ENCODE measurements at places on chromosomes 13 and 19.
A peak's percentile ranks its signal among the peaks of the same experiment; 100 is the strongest.

DNA sequence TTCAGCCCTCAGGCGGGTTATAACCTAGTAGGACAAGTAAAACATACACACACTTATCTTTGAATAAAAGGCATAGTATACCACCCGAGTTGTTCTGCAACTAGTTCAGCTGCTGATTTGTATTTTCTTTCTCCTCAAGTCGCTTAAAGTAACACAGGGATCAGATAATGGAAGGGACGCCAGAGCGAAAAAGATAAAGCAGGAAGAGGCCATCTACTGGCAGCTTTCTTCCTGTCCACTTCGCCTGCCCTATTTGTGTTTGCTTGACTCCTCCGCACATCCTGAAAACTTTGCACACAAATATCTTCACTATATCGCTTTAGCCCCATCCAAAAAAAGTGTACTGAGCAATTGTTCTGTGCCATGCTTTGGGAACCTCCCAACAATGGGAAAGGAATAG, 238.0 kb upstream of the SOX21 start:
- DNase-seq = no peak

- no peak for DNase-seq
These were observed 242.6 kb upstream of the RFC3 start for GRCh38 chr13:33575378-33575777.

GRCh38 chr13:32019612-32020233, 11.9 kb upstream of the FRY start:
- peak; percentile 24 for DNase-seq

DNA sequence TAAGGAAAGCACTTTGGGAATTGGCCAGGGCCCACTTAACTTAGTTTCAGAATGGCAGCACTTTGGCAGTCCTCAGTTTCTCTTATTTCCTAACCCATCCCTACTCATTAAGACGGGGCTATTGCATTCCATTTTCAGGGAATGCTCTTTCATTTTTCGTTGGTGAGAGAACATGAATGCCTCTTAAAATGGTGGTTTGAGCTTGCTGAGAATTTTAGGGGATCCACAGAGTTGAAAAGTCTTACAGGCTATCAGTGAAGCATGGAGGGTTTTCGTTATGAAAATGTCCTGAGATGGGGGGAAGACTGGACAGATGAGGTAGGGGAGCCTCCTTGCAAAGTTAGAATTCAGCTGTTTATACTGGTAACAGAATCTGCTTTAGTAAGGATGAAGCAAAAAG, 71.4 kb downstream of the LRCH1 start:
- DNase-seq = no peak

- DNase-seq = no peak
These were observed 23.1 kb downstream of the TBC1D4 start for GRCh38 chr13:75458696-75459422.

- DNase-seq = no peak
These were observed 2.4 kb downstream of the CD33 start for GRCh38 chr19:51227326-51227725.

- DNase-seq = no peak
These were observed 275.3 kb downstream of the KCTD12 start for GRCh38 chr13:76610819-76611415.

- no peak for DNase-seq
These were observed 79.4 kb downstream of the DPF1 start for GRCh38 chr19:38144667-38145066.

DNA sequence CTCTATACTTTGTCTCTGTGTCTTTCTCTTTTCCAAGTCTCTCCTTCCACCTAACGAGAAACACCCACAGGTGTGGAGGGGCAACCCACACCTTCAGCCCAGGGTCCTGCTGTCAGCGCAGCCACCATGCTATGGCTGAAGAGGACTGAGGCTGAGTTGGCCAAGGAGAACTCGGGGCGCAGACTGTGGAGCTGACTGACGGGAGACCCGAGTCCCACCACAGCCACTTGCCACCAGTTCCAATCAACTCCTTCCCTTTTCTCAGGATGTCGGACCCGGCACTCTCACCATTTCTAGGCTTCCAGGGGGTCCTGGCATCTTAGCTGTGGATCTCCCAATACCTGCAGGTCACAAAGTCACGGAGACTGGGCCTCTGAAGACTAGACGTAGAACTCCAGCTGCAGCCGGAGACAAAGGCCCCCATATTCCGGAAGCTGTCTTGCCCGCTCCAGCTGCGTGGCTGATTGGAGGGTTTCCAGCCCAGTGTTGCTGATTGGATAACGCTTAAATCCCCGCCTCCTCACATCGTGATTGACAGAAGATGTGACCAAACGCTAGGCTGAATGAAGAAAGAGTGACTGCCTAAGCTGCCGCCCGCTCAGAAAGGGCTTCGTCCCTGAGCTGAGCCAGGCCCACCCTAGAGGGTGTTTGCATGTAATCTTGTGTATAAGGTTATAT, 63.6 kb downstream of the ZNF429 start:
- peak; percentile 97 for DNase-seq

- no peak for DNase-seq
These were observed 27.2 kb downstream of the ATP4B start for GRCh38 chr13:113630804-113631203.

DNA sequence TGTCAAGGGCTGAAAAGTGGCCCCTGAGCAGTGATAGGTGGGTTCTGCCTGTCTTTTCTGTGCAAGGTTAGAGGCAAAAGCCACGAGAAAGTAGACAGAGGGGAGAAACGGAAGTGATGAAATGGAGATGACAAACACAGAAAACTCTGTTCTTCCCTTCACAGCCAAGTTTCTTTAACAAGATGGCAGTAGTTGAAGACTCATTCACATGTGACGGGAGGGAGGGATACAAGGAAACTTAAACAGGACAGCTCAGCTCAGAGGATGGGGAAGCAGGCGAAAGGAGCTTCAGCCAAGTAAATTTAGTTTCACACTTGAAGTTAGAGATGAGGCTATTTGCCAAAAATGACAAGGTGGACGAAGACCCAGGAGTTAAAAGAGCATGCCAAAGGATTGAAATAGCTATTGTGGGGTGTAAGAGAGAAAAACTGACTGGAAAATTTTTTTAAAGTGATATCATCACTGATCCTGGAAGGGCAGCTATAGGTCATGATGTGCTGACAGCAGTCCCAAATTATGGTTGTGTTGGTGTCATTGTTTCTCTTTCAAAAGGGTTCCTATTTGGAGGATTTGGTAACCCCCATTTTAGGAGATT, 347.9 kb downstream of the EFNB2 start:
- no peak for DNase-seq

GRCh38 chr13:113853518-113854237, 10.2 kb downstream of the GAS6 start:
- DNase-seq = no peak

DNA sequence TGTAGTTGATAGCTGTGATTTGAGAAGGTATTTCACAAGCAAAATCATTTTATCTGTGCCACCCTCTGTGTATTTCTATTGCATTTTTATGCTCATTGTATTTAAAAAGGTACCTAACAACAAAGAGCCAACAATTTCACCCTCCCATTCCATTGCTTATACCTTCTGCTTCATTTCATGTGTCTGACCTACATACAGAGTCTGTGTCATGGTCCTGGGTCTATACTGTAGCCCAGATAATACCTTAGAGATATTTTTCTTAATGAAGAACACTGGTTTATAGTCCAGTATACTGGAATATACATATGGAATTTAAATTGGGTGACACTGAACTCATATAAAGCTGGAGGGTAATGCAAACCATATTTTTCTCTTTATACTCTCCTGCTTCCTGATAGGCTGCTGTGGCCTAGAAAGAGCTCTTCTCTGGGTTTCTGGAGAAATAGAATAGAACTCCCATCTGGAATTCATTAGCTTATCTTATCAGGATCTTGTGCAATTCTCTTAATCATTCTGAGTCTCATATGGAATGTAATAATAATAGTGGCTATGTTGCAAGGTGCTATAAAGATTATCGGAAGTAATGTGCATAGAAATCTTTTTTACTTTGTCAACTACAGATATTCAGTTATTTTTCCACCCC, 31.8 kb upstream of the SPART start:
- DNase-seq = no peak

DNA sequence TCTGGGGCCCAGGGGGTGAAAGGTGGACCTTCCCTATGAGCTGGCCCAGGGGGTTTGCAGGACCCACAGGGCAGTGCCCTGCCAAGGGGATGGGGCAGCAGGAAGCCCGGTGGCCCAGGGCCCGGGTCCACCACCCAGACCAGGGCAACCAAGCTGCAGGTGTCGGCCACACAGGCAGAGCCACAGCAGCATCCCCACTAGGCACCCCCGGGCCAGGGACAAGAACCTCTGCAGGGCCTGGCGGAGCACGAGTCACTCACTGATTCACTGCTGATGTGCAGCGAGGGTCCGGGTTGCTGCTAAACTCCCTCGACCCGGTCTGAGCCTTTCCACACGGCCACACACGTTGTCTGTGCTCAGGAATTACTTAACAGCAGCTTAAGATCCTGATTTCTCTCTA, 8.8 kb downstream of the FZR1 start:
- DNase-seq = no peak

- no peak for DNase-seq
These were observed 487.8 kb downstream of the KCTD12 start for GRCh38 chr13:76398425-76398824.

DNA sequence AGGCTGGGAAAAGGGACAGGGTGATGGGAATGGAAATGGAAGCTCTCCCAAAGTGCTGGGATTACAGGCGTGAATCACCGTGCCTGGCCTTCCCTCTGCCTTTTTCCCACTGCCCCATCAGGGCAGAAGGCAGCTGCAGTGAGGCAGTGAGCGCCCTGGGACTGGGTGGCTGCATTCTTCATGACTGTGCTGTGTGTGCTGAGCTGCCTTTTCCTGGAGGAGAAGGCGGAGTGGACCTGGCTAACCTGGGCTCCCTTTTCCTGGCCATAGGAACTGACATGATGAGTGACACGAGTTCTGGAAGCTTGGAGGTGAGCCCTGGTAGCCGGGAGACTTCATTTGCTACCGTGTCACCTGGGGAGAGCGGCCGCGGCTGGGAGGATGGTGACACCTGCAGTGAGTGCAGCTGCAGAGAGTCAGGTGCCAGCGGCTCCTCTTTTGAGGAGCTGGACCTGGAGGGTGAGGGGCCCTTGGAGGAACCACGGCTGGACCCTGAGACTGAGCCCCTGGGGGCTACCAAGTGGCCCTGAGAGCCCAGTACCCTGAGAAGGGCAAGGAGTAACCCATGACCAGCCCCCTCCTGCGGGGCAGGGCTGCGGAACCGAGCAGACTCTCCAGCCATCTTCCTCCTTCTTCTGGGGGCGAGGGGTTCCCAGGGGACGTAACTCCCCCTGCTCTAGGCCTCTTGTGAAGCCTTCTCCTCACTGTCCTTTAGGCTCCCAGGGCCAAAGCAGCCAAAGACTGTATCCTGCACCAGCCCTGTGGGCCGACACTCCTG, 26.3 kb upstream of the ZNF492 start:
- no peak for DNase-seq

GRCh38 chr13:40933508-40934204, 85.5 kb downstream of the ELF1 start:
- DNase-seq = peak; percentile 31

GRCh38 chr13:98198683-98199082, 21.6 kb upstream of the RNF113B start:
- DNase-seq = no peak

DNA sequence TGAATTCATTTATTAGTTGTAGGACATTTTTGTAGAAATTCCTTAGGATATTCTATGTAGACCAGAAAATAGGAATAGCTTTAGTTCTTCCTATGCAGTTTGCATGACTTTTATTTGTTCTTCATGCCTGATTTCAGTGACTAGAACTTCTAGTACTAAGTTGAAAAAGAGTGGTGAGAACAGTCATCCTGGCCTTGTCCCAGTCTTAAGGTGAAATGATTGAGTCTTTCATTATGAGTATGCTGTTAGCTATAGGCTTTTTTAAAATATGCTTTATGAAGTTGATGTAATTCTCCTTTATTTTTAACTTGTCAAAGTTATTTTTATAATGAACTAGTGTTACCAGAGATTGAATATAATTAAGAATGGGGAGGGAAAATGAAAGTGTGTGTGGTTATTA, 690.1 kb upstream of the KLHL1 start:
- DNase-seq = no peak

- DNase-seq = peak; percentile 49
These were observed 26.3 kb downstream of the DCAF15 start for GRCh38 chr19:13978351-13979243.

DNA sequence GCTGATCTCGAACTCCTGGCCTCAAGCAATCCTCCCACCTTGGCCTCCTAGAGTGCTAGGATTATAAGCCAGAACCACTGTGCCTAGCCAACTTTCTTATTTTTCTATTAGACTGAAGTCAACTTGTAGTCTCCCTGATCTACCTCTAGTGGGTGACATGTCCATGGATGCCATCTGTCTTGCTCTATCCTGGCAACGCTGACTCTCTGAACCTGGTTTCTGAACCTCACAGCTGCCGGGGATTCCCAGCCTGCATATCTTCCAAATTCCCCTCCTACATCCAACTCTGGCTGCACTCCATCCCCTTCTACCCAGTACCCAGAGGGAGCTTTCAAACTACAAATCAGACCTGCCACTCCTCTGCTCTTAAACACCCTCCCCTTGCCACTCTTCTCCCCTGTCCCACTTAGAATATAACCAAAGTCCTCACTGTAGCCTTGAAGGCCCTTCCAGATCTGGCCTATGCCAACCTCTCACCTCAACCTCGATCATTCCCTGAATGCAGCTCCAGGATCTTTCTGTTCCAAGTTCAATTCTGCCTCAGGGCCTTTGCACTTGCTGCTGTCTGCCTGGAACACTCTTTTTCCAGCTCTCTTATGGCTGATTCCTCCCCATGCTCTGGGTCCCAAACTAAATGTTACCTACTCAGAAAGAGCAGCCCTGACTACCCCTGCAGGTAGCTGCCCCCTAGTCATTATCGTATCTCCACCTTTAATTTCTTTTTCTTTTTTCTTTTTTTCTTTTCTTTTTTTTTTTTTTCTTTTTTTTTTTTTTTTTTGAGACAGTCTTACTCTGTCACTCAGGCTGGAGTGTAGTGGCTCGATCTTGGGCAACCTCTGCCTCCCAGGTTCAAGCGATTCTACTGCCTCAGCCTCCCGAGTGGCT, 2.2 kb downstream of the CLIP3 start:
- DNase-seq = no peak

GRCh38 chr13:44221657-44222056, 152.0 kb upstream of the SERP2 start:
- no peak for DNase-seq

DNA sequence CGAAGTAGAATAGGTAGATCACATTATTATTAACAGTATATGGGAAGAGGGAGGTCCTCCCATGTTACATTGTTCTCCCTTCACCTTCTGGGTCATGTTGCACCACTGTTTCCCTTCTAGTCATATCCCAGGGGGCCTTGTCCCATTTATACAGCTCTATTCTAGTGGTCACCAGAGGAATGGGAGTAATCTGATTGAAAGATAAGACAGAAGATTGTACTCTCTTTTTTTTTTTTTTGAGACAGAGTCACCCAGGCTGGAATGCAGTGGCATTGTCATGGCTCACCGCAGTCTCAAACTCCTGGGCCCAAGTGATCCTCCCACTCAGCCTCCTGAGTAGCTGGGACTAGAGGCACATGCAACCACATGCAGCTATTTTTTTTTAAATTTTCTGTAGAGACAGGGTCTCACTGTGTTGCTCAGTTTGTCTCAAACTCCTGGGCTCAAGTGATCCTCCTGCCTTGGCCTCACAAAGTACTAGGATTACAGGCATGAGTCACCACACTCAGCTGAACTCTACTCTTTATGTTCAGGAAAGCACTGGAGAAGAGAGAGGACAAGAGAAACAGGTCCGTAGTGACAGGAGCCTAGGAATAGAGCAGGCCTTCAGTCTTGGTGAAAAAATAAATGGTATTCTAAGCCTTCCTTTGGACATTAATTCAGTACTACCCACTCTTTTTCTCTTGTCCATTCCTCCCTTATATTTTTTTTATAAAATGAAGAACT, 4.3 kb upstream of the ZNF529 start:
- DNase-seq = no peak

- peak; percentile 69 for DNase-seq
These were observed 607.6 kb downstream of the FGF9 start for GRCh38 chr13:22278336-22278929.

GRCh38 chr13:114124921-114125320, 7.5 kb downstream of the RASA3 start:
- peak; percentile 64 for DNase-seq
